ENCODE measurements at places on chromosomes 2 and 18.

DNA sequence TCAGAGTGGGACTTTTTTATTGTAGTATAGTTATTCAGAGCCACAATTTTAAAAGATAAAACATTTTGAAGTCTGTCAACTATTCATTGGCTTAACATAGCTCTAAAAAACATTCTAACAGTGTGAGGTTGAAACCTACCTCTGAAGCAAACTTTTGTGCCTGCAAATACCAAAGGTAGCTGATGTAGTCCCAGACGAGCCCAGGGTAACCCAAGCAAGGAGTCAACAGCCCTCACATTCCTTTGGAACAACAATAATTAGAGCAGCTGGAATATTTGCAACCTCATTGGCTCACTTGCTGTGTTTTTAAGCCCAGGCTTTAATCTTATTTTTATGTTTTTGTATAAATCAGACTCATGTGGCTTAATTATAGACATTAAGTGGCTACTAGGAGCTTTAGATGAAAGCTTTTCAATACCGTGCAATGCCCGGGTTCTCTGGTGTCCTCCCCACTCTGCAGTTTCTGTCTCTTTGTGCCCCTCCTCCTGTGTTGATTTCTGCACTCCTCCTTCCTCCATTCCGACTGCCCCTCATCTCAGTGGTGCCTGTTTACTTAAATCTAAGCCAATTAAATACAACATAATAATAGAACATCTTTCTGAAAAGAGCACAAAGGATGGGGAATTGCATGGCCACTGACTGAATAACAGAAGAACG lies 157.9 kb upstream of the UNC80 start:
- no peak for DNase-seq

- no peak for DNase-seq
Measured at GRCh38 chr2:98895221-98895620, 40.8 kb downstream of the CRACDL start.

DNA sequence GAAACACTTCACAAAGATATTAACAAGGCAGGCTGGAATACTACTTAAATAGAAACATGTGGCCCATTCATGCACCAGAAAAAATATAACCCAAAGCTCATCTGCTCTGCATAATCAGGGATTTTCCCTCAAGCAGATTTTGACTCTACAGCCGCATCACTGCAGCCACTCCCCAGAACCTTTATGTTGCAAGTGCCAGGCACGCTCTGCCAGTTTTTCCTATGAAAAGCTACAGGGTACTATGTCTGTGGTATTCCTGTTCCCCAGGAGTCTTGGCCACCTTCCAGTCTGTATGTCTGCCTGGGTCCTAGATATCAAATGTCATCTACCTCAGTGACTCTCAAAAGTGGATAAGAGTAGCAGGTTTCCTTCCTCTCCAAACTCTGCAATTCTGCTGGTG lies 3.8 kb downstream of the COA5 start:
- DNase-seq = no peak

DNA sequence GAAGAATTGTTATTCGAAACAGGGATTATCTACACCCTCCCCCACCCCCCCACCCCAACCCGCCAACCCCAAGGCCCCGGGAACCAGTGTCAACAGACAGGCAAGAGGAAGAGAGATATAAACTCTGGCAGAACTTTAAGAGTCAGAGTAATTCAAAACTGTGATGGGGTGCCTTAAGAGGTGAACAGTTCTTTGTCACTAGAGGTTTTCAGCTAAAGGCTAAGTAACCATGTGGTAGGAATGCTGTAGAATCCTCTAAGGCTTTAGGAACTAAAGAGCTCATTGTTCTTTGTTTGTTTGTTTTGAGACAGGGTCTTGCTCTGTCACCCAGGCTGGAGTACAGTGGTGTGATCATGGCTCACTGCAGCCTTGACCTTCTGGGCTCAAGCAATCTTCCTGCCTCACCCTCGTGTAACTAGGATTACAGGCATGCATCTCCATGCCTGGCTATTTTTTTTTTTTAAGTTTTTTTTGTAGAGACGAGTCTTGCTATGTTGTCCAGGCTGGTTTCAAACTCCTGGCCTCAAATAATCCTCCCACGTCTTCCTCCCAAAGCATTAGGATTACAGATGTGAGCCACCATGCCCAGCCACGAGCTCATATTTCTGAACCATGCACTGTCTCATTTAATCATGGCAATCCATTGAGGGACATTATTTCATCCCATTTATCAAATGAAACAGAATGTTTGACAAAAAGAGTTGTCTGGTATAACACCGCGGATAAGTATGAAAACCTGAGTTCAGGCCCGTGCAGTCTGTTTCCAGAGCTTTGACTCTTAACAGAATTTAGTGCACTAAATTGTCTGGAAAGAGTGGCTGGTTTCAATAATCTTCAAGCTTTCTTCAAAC lies 20.8 kb upstream of the TMEM17 start:
- no peak for DNase-seq

- DNase-seq = no peak
Measured at GRCh38 chr18:33729556-33729955, 151.5 kb downstream of the ASXL3 start.

GRCh38 chr2:45273412-45274249 lies 264.4 kb upstream of the SIX2 start:
- DNase-seq = no peak

DNA sequence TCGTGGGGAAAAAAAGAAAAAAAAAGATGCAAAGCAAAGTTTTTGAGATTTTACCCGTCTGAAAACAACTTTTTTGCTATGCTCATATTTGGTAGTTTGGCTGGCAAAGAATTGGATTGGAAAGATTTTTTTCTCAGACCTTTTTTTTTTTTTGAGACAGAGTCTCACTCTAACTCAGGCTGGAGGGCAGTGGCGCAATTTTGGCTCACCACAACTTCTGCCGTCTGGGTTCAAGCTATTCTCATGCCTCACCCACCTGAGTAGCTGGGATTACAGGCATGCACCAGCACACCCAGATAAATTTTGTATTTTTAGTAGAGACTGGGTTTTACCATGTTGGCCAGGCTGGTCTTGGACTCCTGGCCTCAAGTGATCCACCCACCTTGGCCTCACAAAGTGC lies 56.3 kb upstream of the TANC1 start:
- DNase-seq = no peak

DNA sequence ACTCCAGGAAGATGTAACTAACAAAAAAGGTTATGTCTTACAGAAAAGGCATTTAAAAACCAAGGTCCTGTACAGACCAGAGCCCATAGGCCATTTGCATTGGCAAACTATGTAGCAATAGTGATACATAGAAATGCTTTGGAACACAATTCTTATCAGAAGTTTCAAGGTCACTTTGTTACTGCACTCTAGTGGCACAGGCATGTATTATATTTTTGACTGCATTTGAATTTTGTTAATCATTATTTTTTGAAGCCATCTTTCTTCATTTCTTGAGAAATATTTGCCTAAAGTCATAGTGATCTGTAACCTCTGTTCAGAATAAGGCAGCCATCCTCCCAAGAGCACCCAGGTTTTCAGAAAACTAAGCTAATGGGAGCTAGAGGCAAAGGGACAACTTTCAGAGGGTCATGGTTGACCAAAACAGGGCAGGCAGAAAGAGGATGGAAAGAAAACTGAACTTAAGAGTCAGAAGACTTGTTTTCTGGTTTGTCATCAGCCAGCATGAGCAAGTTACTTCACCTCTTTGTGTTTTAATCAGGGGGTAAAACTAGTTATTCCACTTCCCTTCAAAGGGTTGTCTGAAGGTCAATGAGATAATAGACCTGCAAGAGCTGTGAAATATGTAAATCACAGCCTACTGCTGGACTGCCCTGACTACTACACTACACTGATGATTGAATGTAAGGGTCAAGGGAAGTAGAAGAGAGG lies 41.5 kb downstream of the SLC38A11 start:
- no peak for DNase-seq

- DNase-seq = no peak
Measured at GRCh38 chr2:32874931-32875330, 71.8 kb upstream of the LTBP1 start.

GRCh38 chr18:12944709-12945108 lies 3.1 kb upstream of the SEH1L start:
- DNase-seq = no peak

DNA sequence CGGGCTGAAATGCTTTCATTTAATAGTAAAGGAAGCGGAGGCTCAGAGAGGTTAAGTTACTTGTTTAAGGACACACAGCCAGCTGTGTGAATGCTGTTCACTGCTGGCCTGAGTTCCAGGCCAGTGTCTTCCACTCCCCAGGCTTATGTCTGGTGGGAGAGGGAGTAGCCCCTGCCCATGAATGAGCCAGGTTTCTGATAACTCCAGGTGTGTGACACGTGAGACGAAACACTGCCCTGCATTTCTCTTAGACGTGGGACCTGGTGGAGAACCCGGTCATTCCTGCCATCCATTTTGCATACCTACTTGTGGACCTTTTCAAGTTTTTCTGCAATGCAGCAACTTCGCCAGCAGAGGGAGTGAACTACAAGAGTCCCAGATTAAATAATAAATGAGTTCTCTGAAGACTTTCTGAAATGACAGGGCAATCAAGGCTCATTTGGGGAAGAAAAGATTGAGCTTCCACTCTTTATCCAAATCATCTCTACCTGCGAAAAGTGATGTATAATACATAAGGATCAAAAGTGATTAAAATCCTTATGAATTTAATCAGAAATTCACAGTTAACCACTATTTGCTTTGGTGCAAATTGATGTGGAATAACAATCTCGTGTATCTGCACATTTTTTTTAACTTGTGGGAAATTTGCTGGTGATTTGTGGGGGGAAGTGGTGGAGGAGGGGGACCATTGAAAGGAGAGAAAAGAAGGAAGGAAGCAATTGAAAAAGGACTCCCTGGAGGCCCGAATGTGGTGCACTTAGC lies 79.4 kb upstream of the ASB18 start:
- peak; percentile 29 for DNase-seq

DNA sequence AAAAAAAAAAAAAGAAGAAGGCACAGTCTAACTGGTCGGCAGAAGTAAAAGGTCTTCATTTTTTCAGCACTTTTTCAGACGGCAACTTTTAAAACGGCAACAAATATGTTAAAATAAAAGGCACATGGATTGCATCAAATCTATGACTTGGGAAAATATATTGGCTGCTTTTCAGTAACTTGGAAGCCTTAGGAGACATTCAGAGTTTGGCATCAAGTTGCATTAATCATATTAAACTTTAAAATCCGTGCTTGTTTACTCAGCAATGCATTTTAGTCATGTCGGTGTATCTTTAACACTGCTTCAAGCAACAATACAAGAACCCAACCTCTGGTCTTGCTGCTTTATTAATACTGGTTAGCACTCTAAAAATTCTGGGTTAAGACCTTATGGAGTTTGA lies 111.1 kb downstream of the MEP1B start:
- DNase-seq = no peak

DNA sequence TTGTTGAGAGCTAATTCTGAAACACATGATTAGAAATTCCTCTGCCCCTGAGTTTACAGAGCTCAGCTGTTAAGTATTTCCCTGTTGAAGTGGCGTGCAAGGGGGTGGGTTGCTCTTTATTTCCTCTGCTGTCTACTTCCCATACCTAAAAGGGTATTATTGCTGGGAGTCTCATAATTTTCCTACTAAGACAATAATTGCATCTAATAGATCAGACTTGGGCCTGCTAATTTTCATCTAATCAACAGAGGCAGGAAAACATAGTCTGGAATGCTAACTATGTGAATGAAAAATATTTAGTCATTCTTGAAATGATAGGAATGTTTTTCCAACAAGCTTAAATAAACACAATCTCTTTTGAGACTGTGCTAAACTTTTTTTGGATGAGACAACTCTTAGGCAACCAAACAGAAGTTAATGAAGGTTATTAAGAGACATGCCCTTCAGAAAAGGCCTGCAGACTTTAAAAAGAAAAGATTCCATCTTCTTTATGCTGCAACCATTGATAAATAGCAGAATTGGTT lies 111.4 kb downstream of the FEZ2 start:
- DNase-seq = no peak

DNA sequence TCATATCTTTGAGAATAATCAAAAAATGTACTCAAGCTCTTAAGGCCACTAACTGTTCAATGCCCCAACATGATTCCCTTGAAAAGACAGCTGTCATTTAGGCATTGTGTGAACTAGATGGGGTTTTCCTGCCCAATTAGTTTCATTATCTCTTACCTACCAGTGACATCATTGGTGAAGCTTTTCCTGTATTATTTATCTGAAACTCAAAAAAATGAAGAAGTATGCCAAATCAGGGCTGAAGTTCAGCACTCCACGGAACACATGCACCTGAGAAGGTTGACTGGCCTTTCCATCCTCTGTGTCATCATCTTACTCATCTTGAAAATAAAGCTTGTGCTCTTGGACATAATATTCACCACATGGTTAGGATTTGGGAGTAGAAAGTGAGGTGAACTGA lies 126.4 kb downstream of the TXNL1 start:
- no peak for DNase-seq

DNA sequence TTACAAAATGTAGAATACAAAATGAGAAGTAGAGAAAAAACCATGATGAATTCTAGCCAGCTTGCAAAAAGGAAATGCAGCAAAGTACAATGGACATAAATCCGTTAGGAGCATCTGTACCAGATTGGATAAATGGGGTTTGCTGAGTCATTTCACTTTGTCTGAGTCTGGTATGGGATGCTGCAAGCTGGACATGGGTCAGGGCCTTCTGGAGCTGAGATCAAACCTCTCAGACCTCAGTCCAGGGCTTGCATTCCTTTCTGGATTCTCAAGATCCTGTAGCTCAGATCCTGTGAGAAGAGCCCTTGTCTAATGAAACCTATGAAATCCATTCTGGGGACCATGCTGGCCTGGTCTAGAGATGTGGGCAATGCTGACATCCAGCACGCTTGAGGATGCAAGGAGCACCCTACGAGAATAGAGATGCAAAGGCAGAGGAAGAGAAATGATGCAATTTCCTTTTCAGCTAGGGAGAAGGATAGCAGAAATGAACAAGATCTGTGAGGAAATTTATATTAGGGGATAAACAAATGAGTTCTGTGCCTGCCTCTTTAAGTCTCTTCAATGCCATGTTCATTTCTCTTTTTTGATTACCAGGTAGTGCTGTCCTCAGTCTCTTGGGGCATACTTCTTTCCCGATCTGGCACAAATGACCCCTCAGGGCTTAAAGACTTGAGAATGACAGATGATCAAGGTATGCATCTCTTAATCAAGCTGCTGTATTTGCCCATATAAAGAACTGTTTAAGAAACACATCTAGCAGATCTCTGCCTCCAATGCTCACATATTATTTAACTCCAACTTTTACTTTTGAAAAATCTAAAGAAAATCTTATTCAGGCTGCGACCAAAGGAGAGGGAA lies 230.4 kb downstream of the MEIS1 start:
- DNase-seq = no peak

DNA sequence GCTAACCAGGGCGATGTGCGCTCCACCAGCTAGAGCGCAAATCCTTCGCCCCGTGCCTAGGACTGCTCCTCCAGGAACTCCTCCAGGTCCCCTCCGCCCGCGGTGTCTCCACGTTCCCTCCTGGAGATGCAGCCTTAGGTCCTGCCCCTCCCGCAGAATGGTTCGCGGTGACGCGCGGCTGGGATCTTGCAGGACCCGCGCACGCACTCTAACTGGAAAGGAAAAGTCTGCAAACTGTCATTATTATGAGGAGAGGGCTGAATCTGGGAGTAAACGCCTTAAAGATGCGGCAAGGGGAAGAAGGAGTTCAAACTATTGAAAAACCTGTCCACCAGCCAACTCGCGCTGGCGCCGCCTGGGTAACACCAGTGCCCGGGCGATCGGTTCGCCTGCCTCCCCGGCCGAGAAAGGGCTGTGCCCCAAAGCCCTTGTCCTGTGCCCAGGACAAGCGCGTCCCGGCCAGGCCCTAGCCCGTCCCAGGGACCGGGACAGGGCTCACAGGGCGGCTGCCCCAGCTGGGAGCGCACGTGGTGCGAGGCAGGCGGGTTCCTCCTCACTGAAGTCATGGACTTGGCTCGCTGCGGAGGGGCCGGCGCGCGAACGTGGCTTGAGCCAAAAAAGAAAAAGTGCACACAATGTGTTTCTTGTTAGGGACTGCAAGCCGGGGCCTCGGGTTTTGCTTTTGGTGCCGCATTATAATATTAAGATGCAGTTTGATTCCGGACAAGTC lies 5.5 kb upstream of the ID2 start:
- no peak for DNase-seq

Measured in activated CD4-positive, alpha-beta T cell treated with anti-CD3 and anti-CD28 coated beads for 4 hours (primary cell).